Astrocyte (in vitro differentiated cells and primary cell): ENCODE measurements at places on chromosomes 4 and X. TPM values are rescaled to one million over a fixed set of nuclear protein-coding genes. Genes with fewer than 3 reads are reported as not detected.
A peak's percentile ranks its signal among the peaks of the same experiment; 100 is the strongest.

SRP72 gene
- total RNA-seq: 142 and 145 TPM in 2 replicates

TRPC5OS gene
- total RNA-seq: not detected in 2 replicates

FATE1 gene
- not detected in 2 replicates for total RNA-seq

TASL gene
- total RNA-seq: not detected in 2 replicates

CCDC149 gene
- total RNA-seq: 10.2 and 13.8 TPM in 2 replicates

ARHGAP6 gene
- total RNA-seq: 0.22 and 0.30 TPM in 2 replicates

NR3C2 gene
- total RNA-seq: 2.5 TPM in 2 replicates

GRCh38 chr4:111770514-111770913 lies 374.7 kb upstream of the FAM241A start:
- no peak overlapping the region for H3K4me3 ChIP-seq
- H3K36me3 ChIP-seq: no peaks in the 10 kb centered on the region
- no peak for DNase-seq
- H3K27ac ChIP-seq: no peak overlapping the region
- no peaks in the 10 kb centered on the region for H3K4me1 ChIP-seq

DNA sequence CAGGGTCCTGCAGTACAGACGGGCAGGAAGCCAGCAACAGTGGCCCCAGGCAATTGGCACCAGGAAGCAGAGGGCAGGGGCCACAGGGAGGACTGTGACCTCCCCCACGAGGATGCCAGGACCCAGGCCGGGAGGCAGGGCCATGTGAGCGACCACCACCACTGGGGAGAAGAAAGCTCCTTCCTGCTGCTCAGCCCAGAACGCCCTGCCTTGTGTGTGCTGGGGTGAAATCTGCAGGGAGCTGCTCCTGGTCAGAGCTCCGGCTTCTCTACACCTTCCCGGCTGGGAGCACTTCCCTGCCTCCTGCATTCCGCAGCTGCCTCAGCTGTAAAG lies 100.4 kb downstream of the HMX1 start:
- DNase-seq: no peak
- H3K27ac ChIP-seq: no peak overlapping the region
- H3K27me3 ChIP-seq: no peaks in the 10 kb centered on the region
- H3K4me1 ChIP-seq: no peaks in the 10 kb centered on the region

- H3K4me1 ChIP-seq: no peaks in the 10 kb centered on the region
- H3K27ac ChIP-seq: no peak overlapping the region
- no peaks in the 10 kb centered on the region for H3K36me3 ChIP-seq
- H3K4me3 ChIP-seq: no peak overlapping the region
- no peak for DNase-seq
- H3K27me3 ChIP-seq: no peaks in the 10 kb centered on the region
Observed at GRCh38 chrX:38675856-38676255, 114.5 kb downstream of the TSPAN7 start.

GRCh38 chrX:132373610-132374009 lies 115.2 kb downstream of the MBNL3 start:
- H3K4me1 ChIP-seq: no peaks in the 10 kb centered on the region
- H3K27ac ChIP-seq: no peak overlapping the region
- no peak overlapping the region for H3K4me3 ChIP-seq
- no peaks in the 10 kb centered on the region for H3K27me3 ChIP-seq

DNA sequence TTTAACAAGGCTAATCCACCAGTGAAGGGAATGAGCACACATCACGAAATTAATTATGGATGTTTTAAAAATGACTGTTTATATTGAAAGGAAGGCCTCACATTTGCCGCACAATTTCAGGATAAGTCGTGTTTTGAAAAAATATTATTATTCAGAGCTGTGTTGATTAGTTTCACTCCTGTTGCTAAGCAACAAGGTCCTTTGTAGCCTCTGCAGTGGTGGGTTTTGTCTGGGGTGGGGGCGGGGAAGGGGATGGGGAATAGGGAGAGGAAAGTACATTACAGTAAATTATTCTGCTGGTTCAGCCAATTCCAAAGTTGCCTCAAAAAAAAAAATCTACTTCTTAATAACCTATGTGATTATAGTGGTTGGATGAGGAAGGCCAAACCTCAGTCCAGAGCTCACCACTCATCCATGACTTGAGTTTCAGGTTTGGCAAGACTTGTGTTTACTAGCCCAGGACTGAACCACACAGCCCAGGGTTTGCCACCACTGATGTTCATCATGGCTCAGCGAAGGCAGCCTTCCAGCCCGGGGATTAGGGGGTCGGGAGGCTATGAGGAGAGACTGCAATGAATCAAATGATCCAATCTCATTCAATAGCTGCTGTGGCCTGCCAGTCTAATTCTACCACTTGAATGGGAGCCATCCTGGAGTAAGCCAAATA lies 162.5 kb upstream of the ATP6AP2 start:
- no peaks in the 10 kb centered on the region for H3K4me1 ChIP-seq
- no peak overlapping the region for H3K4me3 ChIP-seq
- H3K27me3 ChIP-seq: no peaks in the 10 kb centered on the region

DNA sequence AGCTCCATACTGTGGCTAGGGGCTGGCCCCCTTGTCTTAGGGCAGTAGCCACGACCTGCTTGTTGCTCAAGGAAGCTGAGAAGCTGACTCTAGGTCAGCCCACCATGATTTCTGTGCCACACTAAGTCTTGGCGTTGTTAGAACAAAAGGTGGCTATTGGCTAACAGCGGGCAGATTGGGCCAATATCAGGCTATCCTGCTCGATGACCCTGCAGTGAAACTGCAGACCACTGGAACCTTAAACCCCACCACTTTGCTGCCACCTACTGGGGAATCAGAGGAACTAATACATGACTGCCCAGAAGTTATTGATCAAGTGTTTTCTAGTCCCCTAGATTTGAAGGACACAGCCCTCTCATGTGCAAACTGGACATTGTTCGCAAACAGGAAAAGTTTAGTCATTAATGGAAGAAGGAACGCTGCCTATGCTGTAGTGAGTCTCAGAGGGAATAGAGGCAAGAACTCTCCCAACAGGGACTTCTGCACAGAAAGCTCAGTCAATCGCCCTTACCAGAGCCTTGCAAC lies 17.0 kb upstream of the PAPSS1 start:
- no peak overlapping the region for H3K4me3 ChIP-seq
- H3K36me3 ChIP-seq: no peaks in the 10 kb centered on the region
- no peak overlapping the region for H3K27ac ChIP-seq
- no peak for DNase-seq
- no peaks in the 10 kb centered on the region for H3K4me1 ChIP-seq
- H3K27me3 ChIP-seq: no peaks in the 10 kb centered on the region

DNA sequence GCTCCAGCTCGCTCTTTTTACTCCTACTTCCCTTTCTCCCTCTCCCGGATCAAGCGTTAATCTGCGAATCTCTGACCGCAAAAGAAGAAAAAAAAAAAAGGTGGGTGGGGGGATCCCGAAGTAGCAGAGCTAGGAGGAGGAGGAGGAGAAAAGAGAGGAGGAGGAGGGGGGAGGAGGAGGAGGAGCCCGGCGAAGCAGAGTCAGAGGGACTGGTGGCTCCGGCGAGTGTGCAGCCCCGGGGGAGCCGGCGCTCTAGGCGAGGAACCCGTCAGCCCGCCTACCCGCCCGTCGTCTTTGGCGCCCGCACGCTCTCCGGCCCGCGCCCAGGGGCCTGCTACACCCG lies at the start of gene NHSL2:
Gene NHSL2 (plus strand): TSS at position 203 of the 343 bp plus-strand sequence.
- peak; percentile 44 for DNase-seq
- peak within 1 kb of the TSS; percentile 49 for H3K4me3 ChIP-seq
- no peaks in the 10 kb centered on the region for H3K36me3 ChIP-seq
- H3K4me1 ChIP-seq: no peaks in the 10 kb centered on the region

DNA sequence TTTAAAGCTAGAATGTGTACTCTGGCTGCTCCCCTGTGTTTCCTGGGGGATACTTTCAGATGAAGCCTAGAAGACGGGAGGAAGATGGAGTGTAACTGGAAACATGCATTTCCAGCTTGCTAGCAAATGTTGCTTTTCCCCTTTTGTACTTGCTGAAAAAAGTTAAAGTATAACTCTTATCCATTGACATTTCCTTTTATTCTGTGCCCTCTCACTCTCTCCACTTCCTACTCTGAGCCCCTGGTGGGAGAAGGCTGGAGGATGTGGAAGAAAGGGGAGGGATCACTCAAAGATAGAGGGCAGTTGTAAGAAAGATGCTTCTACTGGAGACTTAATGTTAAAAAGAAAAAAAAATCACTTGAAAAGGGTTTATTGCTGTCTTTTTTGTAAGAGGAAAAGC lies 396.5 kb downstream of the DTHD1 start:
- no peak overlapping the region for H3K4me3 ChIP-seq
- H3K27ac ChIP-seq: no peak overlapping the region

DNA sequence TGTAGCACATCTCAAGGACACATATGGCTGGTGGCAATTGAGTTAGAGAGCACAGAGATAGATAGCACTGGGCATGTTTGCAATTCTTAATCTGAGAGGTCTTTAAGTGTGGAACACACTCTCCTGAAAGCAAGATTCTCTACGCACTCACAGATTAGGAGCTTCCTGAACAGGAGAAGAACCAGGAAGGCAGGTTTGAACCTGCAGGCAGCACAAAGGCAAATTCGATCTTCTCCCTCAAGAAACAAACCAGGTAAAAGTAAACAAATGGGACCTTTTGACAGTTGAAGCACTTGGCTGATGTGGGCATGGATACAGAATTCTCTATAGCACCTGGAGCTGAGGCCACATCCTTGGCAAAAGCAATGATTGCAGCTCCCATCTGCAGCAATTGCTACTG lies 24.3 kb downstream of the HS3ST1 start:
- no peaks in the 10 kb centered on the region for H3K27me3 ChIP-seq
- no peak overlapping the region for H3K27ac ChIP-seq
- H3K4me1 ChIP-seq: no peaks in the 10 kb centered on the region
- no peak overlapping the region for H3K4me3 ChIP-seq
- no peaks in the 10 kb centered on the region for H3K36me3 ChIP-seq

DNA sequence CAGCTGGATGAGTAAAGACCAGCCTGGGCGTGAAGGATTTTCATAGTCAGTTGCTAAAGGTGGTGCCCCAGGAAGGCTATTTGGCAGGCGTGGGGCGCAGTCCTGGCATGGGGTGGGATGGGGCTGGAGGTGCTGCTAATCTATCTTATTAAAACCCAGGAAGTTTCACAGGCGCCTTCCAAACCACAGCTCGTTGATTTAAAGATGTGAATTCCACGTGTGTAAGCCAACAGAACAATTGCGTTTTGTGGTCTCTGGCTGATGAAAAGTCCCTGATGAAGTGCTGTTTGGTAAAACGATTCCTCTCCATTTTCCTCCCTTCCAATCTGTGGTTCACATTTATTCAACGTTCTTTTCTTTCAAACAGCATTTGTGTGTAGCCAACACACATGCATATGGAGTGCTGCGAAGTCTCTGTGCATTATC lies 105.0 kb downstream of the TBL1X start:
- H3K4me3 ChIP-seq: no peak overlapping the region
- no peaks in the 10 kb centered on the region for H3K36me3 ChIP-seq
- H3K27me3 ChIP-seq: no peaks in the 10 kb centered on the region
- H3K27ac ChIP-seq: no peak overlapping the region
- DNase-seq: peak; percentile 88

DNA sequence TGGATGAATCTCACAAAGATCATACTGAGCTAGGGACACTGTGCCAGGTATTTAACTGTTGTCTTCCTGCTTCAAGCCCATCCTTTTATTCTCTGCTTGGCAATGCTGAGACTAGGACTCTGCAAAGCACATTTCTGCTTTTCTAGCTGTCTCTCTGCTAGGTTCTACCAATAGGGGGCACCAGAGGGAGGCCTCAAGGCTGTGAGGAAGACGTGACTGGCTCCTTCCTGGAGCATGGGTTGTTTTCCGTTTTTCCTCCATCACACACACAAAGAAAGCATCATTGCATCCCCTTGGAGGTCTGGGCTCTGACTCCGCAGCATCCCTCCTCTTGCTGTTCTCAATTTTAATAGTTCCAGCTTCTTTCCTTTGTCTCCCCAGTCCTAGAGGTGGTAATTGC lies 10.9 kb upstream of the DCTD start:
- H3K36me3 ChIP-seq: no peaks in the 10 kb centered on the region
- H3K4me1 ChIP-seq: peaks cover 18% of the 10 kb centered on the region
- no peak for DNase-seq
- H3K27me3 ChIP-seq: no peaks in the 10 kb centered on the region
